ENCODE measurements at places on chromosomes 3 and 15.

GRCh38 chr15:93716615-93717231 is 514.6 kb upstream of the MCTP2 start:
- no peak for DNase-seq

DNA sequence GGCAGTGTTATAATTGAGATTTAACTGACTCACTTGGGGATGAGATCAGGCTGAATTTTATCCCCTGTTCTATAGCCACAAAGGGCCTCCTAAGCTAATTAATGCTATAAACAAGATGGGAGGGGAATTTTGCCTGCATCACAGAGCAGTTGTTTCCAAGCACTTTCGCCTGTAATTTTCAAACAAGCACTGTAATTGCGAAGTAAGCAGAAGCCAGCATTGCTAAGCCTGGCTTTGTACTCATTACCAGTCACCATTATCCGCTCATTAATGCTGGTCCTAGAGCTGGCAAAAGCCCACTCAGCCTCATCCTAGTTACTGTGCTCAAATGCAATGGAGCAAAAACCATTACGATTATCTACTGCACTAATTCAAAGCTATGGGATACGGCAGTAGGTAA is 356.6 kb upstream of the UBE2E2 start:
- no peak for DNase-seq

DNA sequence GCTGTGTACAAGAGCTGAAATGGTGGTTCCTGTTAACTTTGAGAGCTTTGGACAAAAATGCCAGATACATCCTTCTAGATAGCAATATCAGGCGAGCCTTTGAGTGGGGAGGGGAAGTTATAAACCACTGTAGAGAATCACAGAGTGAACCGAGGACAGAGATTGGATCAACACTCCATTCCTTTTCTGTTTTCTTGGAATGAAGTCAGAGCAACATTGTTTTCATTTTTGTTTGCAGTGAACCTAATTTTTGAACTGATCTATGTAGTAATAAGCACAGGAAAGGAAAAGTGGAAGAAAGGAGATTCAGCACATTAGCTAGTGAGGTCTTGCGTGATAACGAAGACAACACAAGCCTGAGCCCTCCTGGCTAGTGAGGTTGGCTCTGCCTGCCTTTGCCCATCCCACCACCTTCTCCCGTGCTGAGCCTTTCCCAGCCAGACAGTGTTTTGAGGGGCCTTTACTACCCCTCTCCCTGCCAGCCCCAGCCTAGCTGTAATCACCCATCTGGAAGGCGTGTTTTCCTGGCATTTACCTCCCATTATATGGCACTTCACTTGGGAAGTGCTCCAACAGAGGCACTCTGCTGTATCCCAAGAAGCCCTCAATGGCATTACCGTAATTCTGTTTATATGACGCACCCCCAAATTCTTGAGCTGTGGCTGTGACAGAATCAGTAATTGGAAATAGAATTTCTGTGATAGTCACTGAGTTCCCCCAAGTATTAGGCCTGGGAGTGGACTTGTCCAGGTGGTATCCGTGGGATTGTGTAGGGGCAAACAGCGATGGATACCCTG is 129.8 kb downstream of the CACNA1D start:
- DNase-seq, result no peak

DNA sequence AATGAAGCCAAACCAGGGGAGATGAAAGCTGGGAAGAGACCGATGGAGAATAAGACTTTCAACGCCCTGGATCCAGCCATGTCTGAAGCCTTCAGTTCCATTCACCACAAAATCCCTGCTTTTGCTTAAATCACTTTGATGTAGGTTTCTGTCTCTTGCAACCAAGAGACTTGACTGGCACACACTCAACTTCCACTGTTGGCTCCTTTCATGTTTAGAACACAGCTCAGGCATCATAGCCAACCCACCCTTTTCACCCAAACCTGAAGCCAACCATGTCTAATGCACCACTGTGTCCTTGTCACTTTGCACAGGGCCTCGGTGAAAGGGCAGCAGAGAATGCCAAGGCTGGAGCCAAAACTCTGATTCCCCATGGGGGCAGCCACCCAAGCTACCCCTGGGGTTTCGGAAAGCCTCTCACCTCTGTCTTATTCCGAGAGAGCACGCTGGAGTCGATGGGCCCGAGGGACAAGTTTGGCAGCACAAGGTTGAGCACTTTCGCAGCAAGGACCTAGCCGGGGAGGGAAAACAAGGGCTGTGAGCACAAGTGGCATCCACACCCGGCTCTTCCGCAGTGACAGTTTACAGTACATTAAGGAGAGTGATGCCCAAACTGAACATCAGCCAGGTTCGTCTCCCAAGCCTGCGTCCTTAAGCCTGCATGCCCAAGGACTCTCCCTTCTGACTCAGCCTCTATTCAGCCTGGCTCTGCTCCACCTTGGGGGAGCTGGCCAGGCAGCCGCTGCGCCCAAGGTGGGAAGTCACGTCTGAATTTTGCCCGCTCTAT is 37.6 kb downstream of the ABTB1 start:
- DNase-seq, result no peak

DNA sequence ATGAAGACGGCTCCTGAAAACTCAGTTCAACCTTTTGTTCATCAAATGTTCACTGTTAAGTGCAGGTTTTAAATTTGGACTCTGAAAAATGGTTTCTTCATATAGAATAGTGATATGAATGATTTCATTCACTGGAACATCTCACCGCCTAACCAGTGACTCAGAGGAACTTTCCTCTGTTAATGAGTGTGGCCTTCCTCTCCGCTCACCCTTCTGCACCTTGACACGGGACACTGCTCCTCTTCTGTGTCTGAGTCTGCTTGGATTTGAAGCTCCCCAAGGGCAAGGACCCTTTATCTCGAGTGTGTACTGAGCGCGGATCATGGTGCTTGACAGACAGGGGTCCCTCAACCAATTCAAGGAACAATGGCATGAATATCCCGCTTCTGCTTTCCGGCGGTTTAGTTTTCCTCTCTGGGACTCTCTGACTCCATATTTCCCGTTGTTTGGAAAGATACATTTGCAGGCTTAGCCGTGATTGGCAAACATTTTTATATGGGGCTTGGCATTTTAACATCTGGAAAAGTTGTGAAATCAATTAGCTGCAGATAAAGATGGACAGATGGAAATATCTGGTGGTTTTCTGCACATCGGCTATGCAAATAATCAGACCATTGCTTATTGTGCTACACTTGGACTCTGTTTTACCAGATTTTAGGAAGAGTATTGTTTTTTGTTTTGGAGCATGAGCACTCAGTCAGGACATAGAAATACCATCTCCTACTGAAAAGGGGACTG is 20.9 kb downstream of the KBTBD8 start:
- DNase-seq, result no peak

GRCh38 chr3:73332558-73332957 is 271.1 kb downstream of the EBLN2 start:
- no peak for DNase-seq

DNA sequence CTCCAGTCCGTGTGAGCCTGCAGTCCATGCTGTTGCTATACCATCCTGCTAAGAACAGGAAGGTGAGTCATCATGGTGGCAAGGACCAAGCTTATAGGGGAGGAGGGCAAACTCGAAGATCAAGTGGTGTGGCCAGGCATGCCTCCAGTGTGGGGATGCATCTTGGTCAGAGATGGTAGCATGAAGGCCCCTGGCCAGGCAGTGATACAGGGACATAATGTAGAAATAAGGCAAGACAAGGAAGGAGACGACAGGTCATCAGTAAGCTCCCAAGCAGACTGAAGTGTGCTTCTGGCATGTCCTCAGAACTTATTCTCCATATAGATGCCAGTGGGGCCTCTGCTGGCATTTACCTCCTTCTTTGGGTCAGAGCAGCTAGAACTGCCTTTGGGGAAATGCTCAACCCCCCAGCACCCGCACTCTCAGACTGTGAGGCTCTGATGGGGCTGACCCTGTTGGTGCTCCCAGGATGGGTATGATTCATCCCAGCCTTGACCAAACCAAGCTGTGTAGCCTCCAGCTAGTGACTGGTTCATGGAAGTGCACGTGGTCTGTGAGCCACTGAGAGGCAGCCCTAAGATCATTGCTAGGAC is 52.5 kb upstream of the ATP2B2 start:
- DNase-seq, result no peak

- no peak for DNase-seq
Observed at GRCh38 chr3:194237110-194237509, 101.2 kb downstream of the HES1 start.

- DNase-seq, result no peak
Observed at GRCh38 chr3:185852635-185853034, 27.8 kb upstream of the IGF2BP2 start.

GRCh38 chr3:38348903-38349302 is 2.3 kb downstream of the XYLB start:
- DNase-seq, result no peak

GRCh38 chr15:85742186-85742821 is 52.4 kb downstream of the KLHL25 start:
- no peak for DNase-seq

DNA sequence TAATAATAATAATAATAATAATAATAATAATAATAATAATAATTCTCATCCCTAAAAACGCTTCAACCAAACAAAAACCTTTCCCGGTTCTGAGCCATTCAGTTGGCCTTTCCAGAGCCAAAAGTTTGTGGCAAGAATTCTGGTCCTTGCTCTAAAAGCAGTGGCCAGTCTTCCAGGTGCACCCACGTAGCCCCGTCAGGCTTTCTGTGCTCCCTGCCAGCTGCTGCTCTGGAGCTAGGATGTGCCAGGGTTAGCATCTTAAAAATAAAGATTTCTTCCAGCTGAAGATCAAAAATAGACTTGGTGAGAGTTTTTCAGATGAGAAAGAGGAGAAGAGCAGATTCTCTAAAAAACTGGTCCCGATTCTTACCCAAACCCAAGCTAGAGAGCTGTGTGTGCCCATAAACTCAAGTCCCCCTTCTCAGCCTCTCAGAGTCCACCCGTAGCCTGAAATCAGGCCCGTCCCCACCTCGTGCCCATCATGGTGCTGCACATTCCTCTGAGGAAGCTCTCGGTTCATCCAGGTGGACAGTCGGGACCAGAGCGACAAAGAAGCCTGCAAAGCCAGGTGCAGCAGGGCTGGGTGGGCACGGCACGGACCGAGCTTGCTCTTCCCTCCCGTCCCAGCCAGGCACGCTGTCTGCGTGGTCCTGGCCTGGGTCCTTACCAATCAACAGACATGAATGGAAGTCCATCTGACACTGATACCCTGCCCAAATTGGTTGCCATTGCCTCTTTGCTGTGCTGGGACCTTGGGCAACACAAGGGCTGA is 155.6 kb downstream of the LRRC28 start:
- DNase-seq, result no peak

DNA sequence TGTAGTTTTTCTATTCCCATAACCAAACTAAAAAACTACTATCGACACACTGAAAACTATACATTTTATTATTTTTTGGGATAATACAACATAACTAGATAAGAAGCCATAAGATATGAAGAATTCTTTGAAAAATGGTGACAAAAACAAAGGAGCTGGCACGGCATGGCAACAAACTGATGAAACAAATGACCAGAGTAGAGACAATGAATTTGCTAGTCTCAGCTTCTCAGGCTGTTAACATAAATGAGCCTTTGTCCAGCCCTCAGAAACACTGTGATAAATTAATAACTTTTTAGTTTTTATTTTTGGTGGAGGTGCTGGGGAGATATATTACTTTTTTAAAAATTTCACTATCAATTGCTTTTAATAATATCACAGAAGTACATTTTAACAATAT is 100.7 kb downstream of the SMARCC1 start:
- no peak for DNase-seq

- no peak for DNase-seq
Observed at GRCh38 chr15:76163457-76164295, 103.9 kb downstream of the TMEM266 start.

DNA sequence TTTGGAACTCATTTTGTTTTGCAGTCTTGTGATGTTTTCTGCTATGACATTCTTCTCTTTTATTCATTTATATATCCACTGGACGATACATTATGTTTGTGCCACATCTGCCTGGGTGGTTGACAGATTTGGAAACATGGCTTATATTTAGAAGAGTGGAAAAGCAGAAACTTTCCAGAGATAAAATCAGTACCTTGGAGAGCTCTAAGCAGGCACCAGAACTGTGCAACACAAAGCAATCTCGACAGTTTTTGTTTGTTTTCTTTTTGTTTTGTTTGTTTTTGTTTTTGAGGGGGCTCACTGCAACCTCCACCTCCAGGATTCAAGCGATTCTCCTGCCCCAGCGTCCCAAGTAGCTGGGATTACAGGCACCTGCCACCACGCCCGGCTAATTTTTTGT is 45.5 kb downstream of the SYN2 start:
- DNase-seq, result no peak

DNA sequence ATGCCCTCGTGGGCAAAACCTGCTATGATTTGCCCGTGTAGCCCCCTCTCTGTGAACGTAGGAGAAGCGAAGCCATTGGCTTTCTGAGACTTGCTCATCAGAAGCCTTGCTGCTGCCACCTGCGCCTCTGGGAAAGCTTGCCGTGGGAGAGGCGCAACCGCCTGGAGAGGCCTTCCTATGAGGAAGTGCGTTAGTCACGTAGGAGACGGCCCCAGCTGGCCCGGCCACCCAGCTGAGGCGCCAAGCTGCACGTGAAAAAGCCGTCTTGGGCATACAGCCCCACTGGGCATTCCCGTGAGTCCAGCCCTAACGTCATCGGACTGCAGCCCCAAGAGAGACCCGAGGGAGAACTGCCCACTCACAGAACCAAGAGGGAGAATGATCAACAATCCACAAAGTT is 49.1 kb upstream of the TJP1 start:
- DNase-seq, result no peak

GRCh38 chr3:190497811-190498210 is 16.1 kb upstream of the IL1RAP start:
- DNase-seq, result no peak

DNA sequence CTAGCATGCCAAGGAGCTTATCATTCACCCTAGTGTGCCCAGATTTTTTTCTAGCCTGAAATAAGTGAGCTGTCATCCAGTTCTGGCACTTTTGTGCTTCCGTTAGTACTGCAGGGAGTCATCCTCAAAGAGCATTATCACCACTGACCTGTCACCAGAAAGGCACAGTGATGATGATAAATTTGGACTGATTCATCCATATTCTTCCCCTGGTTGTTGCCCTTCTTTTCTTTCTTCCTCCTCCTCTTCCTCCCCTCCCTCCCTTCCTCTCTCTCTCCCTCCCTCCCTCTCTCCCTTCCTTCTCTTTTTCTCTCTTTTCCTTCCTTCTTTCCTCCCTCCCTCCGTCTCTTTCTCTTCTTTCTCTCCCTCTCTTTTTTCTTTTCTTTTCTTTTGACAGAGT is 21.3 kb downstream of the SLC35G2 start:
- no peak for DNase-seq

- no peak for DNase-seq
Observed at GRCh38 chr15:61517335-61517734, 288.2 kb upstream of the RORA start.

- no peak for DNase-seq
Observed at GRCh38 chr3:169966951-169967915, 626 bp downstream of the SEC62 start.

GRCh38 chr3:81728766-81729544 is 32.5 kb downstream of the GBE1 start:
- DNase-seq, result peak; percentile 28

GRCh38 chr3:120177151-120177550 is 82.9 kb upstream of the GSK3B start:
- DNase-seq, result peak; percentile 74

DNA sequence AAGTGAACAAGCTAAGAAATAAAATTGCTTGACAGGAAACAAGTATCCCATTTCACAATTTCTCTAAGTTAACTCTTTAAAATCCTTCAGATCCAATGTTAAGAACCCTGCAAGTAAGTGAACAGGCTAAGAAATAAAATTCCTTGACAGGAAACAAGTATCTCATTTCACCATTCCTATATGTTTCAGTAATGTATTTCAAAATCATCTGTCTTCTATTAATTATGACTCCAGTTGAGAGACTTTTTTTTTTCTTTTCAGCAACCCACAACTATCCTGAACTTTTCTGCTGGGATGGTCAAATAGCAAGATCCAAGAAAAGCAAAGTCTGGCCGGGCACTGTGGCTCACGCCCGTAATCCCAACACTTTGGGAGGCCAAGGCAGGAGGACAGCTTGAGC is 2.4 kb upstream of the SLC12A6 start:
- DNase-seq, result no peak

Measured in kidney epithelial cell (primary cell).